Ammon's horn (tissue), 1 donor: ENCODE measurements at places on chromosomes 12 and 14.

DNA sequence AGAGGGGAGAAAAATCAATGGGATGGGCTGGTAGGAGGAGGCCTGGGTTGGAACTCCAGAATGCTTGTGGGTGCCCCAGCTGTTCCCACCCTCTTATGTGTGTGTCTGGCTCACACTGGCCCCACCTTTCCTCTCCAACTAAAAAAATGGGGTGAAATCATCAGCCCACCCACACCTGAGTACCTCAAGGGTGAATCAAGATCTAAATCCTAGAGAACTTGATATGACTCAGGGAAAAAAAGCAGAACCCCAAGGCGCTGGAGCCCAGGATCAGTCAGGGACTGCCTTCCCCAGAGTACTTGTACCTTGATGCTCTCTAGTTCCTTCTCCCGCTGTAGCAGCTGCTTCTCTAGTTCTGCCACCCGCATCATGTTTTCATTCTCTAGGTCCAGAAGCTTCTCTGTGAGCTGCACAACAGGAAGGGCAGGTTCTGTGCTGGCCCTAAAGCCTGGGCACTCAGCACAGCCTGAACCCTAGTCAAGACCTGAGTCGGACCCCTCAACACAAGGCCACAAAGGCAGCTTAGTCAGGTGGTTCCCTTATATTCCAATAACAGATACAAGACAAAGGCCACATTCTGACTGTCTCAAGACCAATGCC lies 29.7 kb downstream of the PRPF40B start:
- DNase-seq, result no peak

DNA sequence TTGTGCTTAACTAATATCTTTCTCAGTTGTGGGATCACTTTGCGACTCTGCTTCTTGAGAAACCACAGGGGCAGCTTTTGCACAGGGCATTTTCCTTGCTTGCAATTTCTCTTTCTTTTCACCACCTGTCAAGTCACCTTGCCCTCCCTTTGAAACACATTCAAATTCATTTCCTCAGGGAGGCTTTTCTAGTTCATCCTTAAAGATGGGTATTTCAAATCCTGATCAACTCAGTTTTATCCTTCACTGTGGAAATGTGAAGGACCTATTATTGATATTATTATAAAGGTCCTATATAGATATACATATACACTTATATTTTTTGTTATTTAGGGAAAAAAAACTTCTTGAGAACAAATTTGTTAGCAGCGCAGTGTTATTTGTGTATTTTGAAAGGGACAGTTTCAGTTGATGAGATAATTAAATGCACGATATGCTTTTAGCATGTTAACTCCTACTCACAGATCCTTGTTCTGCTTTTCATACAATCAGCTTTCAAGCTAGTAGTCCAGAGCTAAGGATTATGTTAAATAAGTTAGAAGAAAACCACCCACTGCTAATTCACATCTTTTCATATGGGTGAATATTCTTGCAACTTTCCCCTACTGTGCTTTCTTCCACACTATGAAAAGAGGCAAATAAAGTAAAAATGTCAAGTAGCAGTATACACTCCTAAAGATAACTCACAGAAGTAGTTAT lies 501.4 kb upstream of the RGS6 start:
- DNase-seq, result no peak

- no peak for DNase-seq
Observed at GRCh38 chr14:33812601-33813000, 138.3 kb downstream of the EGLN3 start.

DNA sequence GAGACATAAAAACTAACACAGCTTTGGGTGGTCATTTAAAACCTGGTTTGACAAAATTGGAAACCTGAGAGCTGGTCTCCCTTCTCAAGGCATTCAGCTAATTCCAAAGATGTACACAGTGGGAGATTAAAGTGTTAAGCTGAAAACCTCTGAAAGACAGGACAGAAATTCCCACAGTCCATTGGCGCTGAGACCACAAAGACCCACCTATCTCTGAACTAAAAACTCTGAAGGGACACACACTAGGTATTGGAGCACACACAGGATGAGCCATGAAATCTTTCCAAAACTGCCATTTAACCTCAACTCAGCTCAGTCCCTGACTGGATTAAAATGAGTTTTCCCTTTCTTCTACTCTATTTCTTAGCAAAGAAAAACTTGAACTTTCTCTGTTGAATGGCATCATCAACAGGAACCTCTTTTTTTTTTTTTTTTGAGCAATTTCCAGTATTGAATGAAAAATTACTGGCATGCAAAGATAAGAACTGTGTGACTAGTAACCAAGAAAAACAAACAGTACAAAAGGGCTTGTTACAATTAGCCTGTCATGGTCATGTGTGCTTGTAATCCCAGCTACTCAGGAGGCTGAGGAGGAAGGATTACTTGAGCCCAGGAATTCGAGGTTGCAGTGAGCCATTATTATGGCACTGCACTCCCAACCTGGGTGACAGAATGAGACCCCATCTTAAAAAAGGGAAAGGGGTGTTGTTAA lies 82.4 kb downstream of the IPO8 start:
- DNase-seq, result no peak

DNA sequence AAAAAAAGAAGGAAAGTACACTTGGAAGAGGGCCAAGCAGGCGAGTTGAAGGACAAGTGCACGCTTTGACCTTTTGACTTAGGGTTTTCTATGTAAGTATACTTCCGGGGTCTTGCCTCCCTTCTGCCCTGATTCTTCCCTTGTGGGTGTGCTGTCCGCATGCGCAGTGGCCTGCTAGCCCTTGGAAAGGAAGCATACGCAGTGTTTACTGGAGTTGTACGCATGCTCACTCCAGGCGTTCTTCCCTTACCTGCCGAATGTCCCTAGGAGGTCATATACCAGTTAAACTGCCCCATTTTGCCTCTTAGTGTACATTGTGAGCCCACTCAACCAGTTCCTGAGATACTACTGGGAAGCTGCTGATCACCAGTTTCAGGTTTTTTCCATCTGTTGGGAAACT lies 15.7 kb upstream of the DDHD1 start:
- DNase-seq, result no peak
